ENCODE measurements at places on chromosomes 2 and 18.
A peak's percentile ranks its signal among the peaks of the same experiment; 100 is the strongest.

GRCh38 chr2:159592441-159592840, 23.9 kb downstream of the BAZ2B start:
- no peak for DNase-seq

GRCh38 chr18:13379062-13379865, 160.7 kb downstream of the LDLRAD4 start:
- no peak for DNase-seq

DNA sequence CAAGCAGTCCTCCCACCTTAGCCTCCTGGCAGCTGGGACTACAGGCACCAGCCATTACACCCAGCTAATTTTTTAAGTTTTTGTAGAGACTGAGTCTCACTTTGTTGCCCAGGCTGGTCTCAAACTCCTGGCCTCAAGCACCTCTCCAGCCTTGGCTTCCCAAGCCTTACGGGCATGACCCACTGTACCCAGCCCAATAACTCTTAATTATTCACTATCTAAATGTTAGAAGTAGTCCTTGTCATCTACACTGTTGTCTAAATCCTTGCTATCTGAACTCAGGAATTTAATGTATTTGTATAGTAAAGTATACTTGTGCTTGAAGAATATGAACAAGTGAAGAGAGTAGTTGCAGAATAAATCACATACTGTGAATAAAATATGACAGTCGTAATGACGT, 37.9 kb upstream of the NBEAL1 start:
- DNase-seq: no peak

GRCh38 chr2:85778646-85779379, 25.0 kb downstream of the ATOH8 start:
- DNase-seq: no peak

- no peak for DNase-seq
Measured at GRCh38 chr2:176910828-176911227, 301.8 kb upstream of the HNRNPA3 start.

- no peak for DNase-seq
Measured at GRCh38 chr2:189566046-189566445, 14.5 kb downstream of the SLC40A1 start.

DNA sequence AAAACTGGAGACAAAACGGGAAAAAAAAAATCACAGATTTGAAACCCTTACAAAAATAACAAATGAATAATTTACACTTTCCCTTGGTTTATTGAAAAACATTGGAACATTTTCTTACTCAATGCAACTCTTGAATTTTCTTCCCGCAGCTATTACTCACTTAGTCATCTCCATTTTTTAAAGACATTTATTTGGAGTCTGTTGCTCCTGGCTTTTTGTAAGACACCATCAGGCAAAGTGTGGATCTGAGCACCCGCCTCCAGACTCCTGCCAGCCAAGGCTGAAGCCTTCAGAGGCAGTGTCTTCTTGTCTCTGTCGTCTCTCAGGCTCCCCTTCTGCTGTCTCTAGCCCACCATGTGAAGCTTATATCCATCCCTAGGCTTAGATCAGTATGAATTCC, 46.2 kb downstream of the TRIB2 start:
- DNase-seq: no peak

GRCh38 chr2:237631007-237631785, 3.8 kb downstream of the LRRFIP1 start:
- DNase-seq: no peak

DNA sequence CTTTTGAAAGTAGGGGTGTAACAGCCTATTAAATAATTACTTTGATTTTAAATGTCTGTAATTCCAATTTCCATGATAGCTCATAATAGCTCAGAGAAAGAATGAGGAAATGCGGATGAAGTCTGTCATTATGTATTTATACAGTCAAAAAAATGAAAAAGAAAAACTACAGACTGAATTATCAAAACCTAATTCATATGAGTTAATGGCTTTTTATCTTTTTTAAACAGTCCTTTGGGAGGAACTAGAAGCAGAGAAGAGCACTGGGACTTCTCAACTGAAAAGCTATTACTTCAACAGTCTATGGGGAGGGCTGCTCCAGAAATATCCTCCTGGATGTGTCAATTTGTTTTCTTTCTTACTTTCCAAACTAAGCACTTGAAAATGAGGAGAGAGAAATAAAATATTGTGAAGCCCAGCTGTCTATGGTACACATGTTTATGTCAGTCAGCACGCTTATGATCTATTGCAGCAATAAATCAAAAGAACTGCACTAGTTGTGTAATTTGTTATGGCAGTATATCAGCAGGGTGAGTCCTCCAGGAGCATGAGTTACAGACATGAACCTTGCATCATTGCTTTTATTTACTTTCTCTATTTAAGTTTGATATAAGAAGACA, 1550.2 kb downstream of the LRP1B start:
- DNase-seq: no peak

DNA sequence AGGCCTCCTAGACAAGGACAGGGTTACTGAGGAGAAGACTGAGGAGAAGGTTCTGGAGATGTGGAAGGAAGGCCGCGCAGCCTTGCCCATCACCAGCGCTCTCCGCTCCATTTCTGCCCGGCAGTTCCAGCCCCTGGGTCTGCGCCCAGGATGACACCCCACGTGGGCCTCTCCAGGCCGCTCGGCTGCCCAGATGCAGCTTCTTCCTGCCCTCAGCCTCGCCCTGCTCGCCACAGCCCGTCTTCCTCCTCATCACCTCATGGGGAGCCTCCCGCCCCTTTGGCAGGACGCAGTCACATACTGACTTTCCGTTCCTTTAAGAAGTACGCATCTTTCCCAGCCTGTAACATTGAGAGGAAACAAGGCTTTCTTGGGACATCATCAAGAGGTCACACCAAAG, 37.1 kb downstream of the SNTG2 start:
- no peak for DNase-seq

GRCh38 chr18:68555879-68556301, 159.0 kb downstream of the TMX3 start:
- DNase-seq: no peak

- no peak for DNase-seq
Measured at GRCh38 chr2:150449856-150450255, 37.6 kb downstream of the RND3 start.

GRCh38 chr2:79723830-79724229, 211.0 kb downstream of the CTNNA2 start:
- DNase-seq: no peak

- no peak for DNase-seq
Measured at GRCh38 chr2:43178602-43179542, 47.5 kb downstream of the ZFP36L2 start.

GRCh38 chr2:25313711-25314513, 27.8 kb downstream of the DNMT3A start:
- no peak for DNase-seq

- DNase-seq: no peak
Measured at GRCh38 chr2:46015671-46016070, 281.5 kb upstream of the EPAS1 start.

DNA sequence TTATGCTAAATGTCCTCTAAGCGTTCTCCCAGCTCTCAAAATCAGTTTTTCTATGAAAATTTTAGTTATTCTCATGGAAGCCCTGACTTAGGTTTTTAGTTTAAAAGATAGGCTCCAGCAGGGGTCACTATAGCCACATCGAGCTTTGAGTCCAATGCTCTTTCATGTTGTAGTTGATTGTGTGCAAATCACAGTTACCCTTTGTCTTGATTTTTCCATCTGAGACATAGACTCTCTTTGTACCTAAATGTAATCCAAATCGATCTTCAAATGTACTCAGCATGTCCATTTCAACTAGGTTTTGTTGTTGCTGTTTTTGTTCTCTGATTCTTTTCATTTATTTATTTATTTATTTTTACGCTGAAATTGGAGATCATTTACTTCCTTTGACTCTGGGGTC, 26.4 kb upstream of the MSTN start:
- peak; percentile 14 for DNase-seq

All from stimulated activated CD4-positive, alpha-beta T cell treated with anti-CD3 and anti-CD28 coated beads, Interleukin-4, amount 100 ng/mL, for 1 hour (primary cell).